ENCODE measurements at places on chromosomes 5 and 9. TPM values are rescaled to one million over a fixed set of nuclear protein-coding genes. Genes with fewer than 3 reads are reported as not detected.

C1QTNF2 gene
- 1.5 TPM for total RNA-seq

SLC4A9 gene
- total RNA-seq = not detected

KLF4 gene
- 36.9 TPM for total RNA-seq

TRAF1 gene
- total RNA-seq = 2.1 TPM

ATOSB gene
- total RNA-seq = 15.5 TPM

SLC34A1 gene
- total RNA-seq = not detected

GPX8 gene
- total RNA-seq = 7.4 TPM

PCDHGA8 gene
- total RNA-seq = 9.7 TPM

TLX3 gene
- not detected for total RNA-seq

WDR31 gene
- 13.0 TPM for total RNA-seq

SCGB3A1 gene
- total RNA-seq = not detected

NUTM2F gene
- total RNA-seq = not detected

SGCD gene
- 75.2 TPM for total RNA-seq

FOXD4L3 gene
- not detected for total RNA-seq

TIGD6 gene
- total RNA-seq = 2.4 TPM

CNTLN gene
- total RNA-seq = 3.8 TPM

ENG gene
- total RNA-seq = 131 TPM
